SJSA1 (cell line): ENCODE measurements at places on chromosomes 7 and 10. TPM values are rescaled to one million over a fixed set of nuclear protein-coding genes. Genes with fewer than 3 reads are reported as not detected.

DNA sequence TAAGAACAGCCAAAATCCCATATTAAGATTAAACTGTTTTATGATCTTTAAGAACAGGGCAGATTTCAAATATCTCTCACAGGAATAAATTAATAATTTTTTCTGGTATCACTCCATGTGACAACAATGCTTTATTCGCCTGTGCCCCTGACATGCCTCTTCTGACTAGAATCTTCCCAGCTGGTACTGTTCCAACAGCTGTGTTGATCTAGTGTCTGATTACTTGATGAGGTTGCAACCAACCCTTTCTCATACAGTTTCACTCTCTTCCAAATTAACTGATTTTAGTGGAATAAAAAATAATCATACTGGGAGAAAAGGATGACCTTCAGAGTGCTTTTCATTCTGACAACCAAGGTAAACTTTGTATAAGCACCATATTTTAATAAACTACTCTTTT lies 151.9 kb downstream of the CHRM2 start:
- no peak overlapping the region for H3K4me3 ChIP-seq
- DNase-seq, result no peak
- no peaks in the 10 kb centered on the region for H3K36me3 ChIP-seq
- H3K4me1 ChIP-seq, result peaks cover 11% of the 10 kb centered on the region
- no peak overlapping the region for H3K27ac ChIP-seq
- H3K27me3 ChIP-seq, result no peaks in the 10 kb centered on the region

DNA sequence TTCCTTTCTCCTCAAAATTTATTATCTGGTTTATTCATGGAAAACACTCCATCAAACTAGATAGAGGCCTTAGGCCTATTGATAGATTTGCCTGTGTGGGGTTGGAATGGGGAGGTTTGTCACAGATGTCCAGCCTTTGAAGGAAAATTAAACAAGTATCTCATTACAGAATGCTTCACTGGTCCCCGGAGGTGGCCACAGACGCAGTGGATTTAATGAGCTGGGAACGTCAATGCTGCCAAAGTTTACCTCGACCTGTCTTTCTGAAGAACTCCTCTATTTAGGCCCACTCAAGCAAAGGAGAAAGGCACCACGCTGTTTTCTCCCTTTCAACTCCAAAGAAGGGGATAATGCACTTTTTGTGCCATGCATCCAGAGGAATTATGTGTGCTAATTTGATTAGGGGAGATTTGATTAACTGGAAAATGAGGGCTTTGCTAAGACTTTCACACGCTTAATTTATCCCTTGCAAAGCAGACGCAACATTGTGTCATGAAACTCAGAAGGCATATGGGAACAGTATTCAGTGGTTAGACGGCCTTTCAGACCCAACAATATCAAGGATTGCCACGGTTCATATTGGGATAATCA lies 558.8 kb upstream of the GALNT17 start:
- no peak overlapping the region for H3K27ac ChIP-seq
- H3K36me3 ChIP-seq, result no peaks in the 10 kb centered on the region
- no peaks in the 10 kb centered on the region for H3K27me3 ChIP-seq
- no peak for DNase-seq

DNA sequence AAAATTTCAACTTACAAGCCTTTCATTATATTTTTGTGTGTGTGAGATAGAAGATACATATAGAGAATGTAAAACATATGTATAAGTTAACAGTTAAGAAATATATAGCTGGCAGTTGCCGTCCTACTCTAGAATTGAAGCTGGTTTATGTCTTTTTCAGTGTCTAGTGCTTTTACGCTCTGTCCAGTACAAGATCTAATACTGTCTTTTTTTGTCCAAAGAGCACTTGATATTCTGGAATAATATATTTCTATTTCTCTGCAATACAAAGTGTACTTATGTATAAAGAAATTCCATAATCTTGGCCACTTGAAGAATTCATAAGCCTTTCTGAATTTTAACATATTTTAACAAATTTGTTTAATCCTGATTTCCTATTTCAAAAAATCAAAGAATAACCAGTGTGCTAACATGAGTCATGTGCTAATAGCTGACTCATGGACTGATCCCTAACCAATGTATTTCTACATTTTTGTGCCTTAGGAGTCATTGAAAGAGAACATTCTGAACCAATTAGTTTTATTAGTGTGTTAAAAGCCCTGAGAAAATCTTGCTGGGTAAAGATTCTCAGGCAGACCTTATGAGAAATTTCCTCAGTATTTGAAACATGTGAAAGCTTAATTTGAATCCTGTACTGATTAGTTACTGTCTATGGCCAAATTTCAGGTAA lies 73.2 kb upstream of the CCAR1 start:
- peaks cover 29% of the 10 kb centered on the region for H3K36me3 ChIP-seq
- peak; percentile 41 for DNase-seq
- H3K27ac ChIP-seq, result peak overlapping the region; percentile 26
- H3K4me3 ChIP-seq, result no peak overlapping the region

- peaks cover 6% of the 10 kb centered on the region for H3K4me1 ChIP-seq
- no peak overlapping the region for H3K27ac ChIP-seq
- H3K36me3 ChIP-seq, result no peaks in the 10 kb centered on the region
- no peaks in the 10 kb centered on the region for H3K27me3 ChIP-seq
- H3K4me3 ChIP-seq, result no peak overlapping the region
These were observed 112.6 kb downstream of the EEPD1 start for GRCh38 chr7:36265680-36266079.

DNA sequence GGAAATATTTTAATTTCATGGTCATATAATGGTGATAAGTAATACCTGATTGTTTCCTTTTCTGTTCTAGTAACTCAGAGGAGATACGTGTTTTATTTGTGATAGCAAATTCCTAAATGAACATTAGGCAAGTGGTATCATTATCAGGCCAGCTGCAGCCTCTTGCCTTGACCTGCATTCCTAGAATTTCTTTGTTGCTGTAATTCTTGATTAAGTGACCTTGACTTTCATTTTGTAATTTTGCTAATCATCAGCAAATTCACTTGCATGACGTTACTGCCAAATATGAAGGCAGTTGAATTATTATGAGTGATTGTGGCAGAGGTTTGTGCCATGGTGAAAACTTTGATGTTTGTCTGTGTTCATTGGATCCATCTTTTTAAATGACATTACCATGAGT lies 5.6 kb upstream of the AS3MT start:
- H3K36me3 ChIP-seq, result peaks cover 23% of the 10 kb centered on the region
- no peak overlapping the region for H3K27ac ChIP-seq
- H3K27me3 ChIP-seq, result no peaks in the 10 kb centered on the region

DNA sequence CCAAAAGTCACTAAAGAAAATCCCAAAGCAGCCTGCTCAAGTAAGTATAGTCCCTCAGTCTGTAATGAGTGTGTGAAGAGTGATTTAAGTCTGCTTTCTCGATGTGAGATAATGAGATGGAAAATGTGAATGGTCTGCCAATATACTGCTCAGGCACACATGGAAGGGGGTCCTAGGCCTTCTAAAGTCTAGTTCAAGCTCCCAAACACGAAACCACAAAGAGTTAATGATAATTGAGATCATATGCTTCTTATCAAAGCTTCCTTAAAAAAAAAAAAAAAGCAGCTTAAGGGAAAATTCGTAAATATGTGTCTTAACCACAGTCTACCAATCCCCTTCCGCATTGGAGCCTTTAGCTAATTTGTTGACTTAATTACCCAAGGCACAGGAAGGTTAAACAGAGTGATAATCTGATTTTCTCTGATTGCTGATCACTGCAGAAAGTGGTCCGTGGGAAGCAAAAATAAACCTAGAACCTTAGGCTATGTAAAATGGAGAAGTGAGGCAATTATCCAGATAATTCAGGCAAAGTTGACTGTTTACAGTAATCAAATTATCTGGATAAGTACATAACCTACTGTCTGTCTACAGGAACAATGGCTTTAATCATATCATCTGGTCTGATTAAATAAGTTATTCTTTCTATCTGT lies 172.9 kb downstream of the MBL2 start:
- no peaks in the 10 kb centered on the region for H3K36me3 ChIP-seq
- H3K4me1 ChIP-seq, result no peaks in the 10 kb centered on the region

DNA sequence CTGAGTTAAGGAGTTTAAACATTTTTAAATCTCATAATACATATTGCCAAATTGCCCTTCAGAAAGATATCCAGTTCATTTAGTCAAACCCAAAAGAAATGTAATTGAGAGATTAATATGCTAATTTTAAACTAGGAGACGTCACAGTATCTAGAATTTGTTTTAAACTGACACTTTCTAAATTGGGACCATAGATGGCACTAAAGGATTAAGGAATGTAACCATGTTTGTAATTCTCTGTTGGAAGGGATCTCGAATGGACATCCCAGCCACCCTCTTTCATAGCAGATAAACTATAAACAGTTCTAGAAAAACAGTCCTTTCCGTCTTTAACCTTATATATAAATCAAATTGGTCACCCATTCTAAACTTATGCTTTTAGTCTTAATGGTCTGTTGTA lies 30.0 kb upstream of the SAMD9L start:
- no peak for DNase-seq
- no peaks in the 10 kb centered on the region for H3K4me1 ChIP-seq
- H3K27ac ChIP-seq, result no peak overlapping the region
- peaks cover 29% of the 10 kb centered on the region for H3K27me3 ChIP-seq
- no peaks in the 10 kb centered on the region for H3K36me3 ChIP-seq

DNA sequence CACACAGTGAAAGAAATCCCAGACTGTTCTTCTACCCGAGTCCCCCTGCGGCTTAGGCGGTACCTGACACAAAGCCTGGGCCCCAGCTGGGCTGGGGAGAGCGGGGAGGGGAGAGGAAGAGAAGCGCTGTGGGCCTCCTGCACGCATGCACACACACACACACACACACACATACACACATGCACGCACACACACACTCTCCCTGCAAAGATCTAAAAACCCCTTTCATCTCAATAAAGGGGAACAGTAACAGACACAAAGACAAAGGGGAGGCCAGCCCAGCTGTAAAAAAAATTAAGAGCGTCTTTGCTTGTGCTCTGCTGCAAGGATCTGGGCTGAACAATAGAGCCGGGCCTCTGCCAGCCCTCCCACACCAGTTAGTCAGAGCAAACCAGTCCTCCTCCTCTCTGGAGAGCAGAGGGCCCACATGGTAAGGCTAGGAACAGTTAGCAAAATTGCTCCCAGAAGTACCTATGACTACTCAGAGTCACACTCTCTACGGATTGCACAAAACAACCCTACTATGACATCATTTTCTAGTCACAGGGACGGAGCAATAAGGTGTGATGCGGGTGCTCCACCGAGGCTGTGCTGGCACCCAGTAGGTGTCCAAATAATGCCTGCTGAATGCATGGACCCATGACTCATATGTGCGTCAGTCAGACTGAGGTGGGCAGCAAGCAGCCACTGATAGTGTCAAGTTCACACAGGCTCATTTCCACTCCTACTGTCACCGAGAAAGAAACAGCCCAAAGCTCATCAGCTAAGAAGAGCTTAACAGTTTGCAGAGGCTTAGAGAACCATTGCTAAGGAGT lies 9.2 kb downstream of the ITPRIP start:
- peaks cover 73% of the 10 kb centered on the region for H3K4me1 ChIP-seq
- no peak overlapping the region for H3K4me3 ChIP-seq

GRCh38 chr10:132785723-132786475 lies at the start of gene NKX6-2:
TSS of gene NKX6-2 (minus strand) at chr10:132786147. CDS start at chr10:132785948, 199 bp downstream.
- no peak within 1 kb of the TSS for H3K4me3 ChIP-seq
- H3K36me3 ChIP-seq, result peaks cover 21% of the 10 kb centered on the region
- no peak within 1 kb of the TSS for H3K27ac ChIP-seq
- peaks cover 24% of the 10 kb centered on the region for H3K4me1 ChIP-seq
- H3K27me3 ChIP-seq, result peaks cover 53% of the 10 kb centered on the region
- no peak for DNase-seq

GRCh38 chr7:2016761-2017480 lies 215.8 kb downstream of the MAD1L1 start:
- H3K4me3 ChIP-seq, result no peak overlapping the region
- H3K36me3 ChIP-seq, result no peaks in the 10 kb centered on the region
- DNase-seq, result no peak
- H3K4me1 ChIP-seq, result peaks cover 6% of the 10 kb centered on the region

DNA sequence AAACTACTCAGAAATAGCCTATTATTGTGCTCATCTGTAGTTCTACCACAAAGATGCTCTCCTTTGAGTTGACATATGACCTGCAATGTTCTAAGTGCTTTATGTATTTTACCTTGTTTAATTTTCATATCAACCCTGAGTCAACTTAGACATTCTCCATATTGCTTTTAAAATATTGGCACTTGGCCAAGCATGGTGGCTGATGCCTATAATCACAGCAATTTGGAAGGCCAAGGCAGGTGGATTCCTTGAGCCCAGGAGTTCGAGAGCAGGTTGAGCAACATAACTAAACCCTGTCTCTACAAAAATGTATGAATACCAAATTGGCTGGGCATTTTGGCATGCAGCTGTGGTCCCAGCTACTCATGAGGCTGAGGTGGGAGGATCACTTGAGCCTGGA lies 50.6 kb downstream of the PRKG1 start:
- H3K4me3 ChIP-seq, result no peak overlapping the region
- no peaks in the 10 kb centered on the region for H3K4me1 ChIP-seq
- no peaks in the 10 kb centered on the region for H3K36me3 ChIP-seq
- no peaks in the 10 kb centered on the region for H3K27me3 ChIP-seq

DNA sequence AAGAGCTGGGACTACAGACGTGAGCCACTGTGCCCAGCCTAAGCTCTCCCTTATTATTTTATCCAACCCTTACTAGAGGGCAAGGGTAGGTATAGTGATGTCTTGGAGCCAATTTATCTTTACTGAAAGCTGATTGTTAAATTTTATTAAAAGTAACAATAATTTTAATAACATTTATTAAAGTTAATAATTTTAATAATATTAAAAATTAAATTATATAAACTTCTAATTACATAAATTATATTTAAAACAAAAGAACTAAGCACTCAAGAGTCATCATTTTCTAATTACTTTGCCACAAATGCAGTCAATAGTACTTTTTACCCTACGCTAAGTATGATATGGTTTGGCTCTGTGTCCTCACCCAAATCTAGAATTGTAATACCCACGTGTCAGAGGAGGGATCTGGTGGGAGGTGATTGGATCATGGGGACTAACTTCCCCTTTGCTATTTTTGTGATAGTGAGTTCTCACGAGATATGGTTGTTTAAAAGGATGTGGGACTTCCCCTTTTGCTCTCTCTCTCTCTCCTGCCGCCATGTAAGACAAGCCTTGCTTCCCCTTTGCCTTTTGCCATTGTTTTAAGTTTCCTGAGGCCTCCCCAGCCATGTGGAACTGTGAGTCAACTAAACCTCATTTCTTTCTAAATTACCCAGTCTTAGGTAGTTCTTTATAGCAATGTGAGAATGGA lies 58.4 kb upstream of the ETV1 start:
- H3K27ac ChIP-seq, result no peak overlapping the region
- no peak overlapping the region for H3K4me3 ChIP-seq
- no peaks in the 10 kb centered on the region for H3K4me1 ChIP-seq
- no peaks in the 10 kb centered on the region for H3K36me3 ChIP-seq

GRCh38 chr7:128167042-128167701 lies 73.9 kb upstream of the LEP start:
- H3K27ac ChIP-seq, result no peak overlapping the region
- peaks cover 33% of the 10 kb centered on the region for H3K4me1 ChIP-seq
- no peaks in the 10 kb centered on the region for H3K36me3 ChIP-seq
- no peak for DNase-seq
- no peak overlapping the region for H3K4me3 ChIP-seq

- H3K27ac ChIP-seq, result no peak overlapping the region
- no peaks in the 10 kb centered on the region for H3K27me3 ChIP-seq
- DNase-seq, result no peak
- H3K4me1 ChIP-seq, result no peaks in the 10 kb centered on the region
- H3K36me3 ChIP-seq, result no peaks in the 10 kb centered on the region
These were observed 717.2 kb downstream of the TNS3 start for GRCh38 chr7:46864716-46865115.

SLC13A1 gene
- 0.09 and 0.84 TPM in 2 replicates for total RNA-seq

NKX2-3 gene
- total RNA-seq, result 1.4 TPM in 1 of 2 replicates, not detected in the other

HOXA4 gene
- 0.58 TPM in 1 of 2 replicates, not detected in the other for total RNA-seq

ST8SIA6 gene
- total RNA-seq, result 0.39 TPM in 1 of 2 replicates, not detected in the other

AMPH gene
- total RNA-seq, result not detected in 2 replicates

SFTPD gene
- total RNA-seq, result 0.29 TPM in 1 of 2 replicates, not detected in the other

PTN gene
- total RNA-seq, result 56.7 and 70.6 TPM in 2 replicates

PDE1C gene
- 0.11 TPM in 1 of 2 replicates, not detected in the other for total RNA-seq
